ENCODE measurements at places on chromosomes 1 and 21.

DNA sequence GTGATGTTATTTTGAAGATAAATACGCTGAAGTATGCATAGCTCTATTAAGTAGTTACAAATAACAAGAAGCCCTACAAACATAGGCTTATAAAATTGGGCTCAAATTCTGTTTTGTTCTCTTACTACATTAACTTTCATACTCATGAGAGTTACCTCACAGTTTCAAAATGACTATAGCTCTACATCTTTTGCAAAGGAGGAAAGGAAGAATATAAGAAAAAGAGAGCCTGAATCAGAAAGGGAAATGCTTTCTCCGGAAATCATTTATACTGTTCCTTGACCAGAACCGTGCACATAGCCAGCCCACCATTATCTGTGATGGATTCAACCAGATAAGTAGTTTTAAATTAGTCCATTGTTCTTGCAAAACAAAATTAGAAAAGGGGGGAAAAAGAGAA is 1252.1 kb downstream of the NCAM2 start:
- DNase-seq, result no peak

DNA sequence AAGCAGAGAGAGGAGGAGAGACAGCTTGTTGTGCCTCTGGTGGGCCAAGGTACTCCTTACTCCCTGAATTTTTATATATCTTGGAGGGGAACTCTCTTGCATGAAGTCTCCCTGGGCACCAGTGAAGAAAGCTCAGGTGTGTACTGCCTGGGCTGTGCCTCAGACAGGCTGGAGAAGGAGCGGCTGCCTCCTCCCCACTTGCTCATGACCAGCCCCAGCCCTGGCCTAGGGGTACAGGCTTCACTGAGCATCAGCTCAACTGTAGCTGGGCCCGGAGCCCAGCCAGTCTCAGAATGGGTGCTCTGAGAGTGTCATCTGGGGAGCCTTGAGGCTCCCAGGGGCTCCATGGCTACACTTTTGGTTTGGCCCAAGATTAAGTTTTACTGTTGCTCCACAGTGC is 44.8 kb upstream of the TENT5C start:
- DNase-seq, result no peak

GRCh38 chr1:171844381-171844780 is 3.1 kb downstream of the DNM3 start:
- DNase-seq, result no peak

- DNase-seq, result no peak
These were observed 5.5 kb upstream of the MMP23B start for GRCh38 chr1:1626207-1627141.

DNA sequence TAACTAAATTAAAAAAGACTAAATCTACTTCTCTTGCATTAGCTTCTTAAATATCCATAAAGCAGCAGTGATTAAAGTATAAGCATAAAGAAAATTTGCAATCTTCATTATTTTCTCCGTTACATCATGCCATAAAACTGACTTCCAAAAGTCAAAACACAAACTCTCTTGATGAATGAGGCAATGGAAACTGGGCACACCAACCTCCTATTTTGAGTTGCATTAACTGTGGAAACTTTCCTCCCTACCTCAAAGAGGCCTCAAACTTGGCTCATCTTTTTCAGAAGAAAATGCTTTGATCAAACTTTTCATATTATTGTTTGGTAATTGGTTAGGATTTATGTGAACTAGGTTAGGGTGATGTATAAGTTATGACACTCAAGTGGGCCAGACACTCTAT is 4.1 kb upstream of the BTG3 start:
- DNase-seq, result no peak

GRCh38 chr1:240308096-240308495 is 216.4 kb downstream of the FMN2 start:
- DNase-seq, result no peak

- DNase-seq, result no peak
These were observed 519 bp downstream of the RERE start for GRCh38 chr1:8816831-8817411.

GRCh38 chr1:68975212-68975933 is 478.5 kb upstream of the DEPDC1 start:
- DNase-seq, result no peak

GRCh38 chr1:229224308-229224707 is 46.6 kb upstream of the RAB4A start:
- DNase-seq, result no peak
